NCI-H2081 treated with DMSO at 0.1 percent for 48 hours (cell line): ENCODE measurements at places on chromosomes 2 and 18.

GRCh38 chr2:25441353-25441752, 99.6 kb upstream of the DNMT3A start:
- no peak for DNase-seq

DNA sequence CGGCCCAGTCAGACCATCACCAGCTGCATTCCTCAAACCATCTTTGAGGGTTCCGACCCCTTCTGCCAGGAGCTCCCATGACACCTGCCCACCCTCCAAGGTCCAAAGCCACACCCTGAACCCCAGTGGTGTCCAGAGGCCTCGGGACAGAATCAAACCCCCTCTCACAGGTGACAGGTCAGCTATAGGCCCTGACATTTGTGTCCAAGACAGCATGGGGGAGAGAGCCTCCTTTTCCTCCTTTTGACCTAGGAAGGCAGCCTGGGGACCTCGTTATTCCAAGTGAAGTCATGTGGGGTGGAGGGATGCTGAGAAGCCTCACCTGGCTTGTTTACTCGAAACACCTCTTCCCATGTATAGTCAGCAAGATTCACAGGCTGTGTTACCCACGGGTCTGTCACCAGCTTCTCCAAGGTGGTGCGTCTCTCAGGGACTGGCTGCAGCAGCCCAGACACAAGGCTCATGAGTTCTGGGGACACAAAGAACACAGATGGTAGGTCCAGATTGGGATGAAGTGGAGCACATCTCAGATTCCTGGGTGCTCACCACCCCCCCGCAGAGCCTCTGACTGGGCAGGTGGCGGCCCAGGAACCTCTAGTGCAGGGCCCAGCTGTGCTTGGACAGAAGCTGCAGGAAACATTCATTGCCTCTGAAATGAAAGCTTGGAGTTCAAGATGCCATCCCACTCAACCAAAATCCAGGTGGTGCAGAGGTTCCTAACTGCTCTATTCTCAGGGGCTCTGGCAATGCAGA, 5.1 kb upstream of the MTERF4 start:
- DNase-seq: no peak

GRCh38 chr18:46158499-46158898, 54.3 kb downstream of the HAUS1 start:
- no peak for DNase-seq

DNA sequence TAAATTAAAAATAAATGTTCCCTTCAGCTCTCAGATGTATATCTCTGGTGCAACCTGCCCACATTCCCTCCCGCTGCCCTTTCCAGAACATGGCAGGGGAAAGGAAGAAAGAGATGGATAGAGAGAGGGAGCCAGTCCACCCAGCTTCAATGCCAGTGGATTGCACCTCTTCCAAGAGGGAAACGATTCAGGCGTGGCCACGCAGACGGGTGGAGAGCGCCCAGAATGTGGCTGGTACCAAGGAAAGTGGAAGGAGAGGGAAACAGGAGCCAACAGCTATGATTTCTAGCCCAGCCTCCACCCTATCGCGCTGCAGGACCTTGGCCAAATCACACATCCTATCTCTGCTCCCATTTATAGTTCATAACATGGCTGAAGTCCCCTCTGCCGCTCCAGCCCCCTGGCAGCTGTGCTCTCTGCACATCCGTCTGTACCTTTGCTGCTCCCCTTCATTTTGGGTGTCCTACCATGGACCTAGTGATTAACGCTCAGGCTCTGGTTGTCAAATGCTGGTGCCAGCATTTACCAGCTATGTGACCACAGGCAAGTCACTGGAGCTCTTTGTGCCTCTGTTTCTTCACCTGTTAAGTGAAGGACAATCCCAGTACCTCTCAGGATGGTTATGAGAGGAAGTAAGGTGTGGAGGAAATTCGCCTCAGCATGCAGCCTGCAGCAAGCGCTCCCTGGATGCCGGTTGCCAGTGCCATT, 66.5 kb downstream of the SFXN5 start:
- DNase-seq: no peak

GRCh38 chr2:224850081-224850480, 133.9 kb upstream of the CCDC195 start:
- DNase-seq: no peak

- no peak for DNase-seq
These were observed 311.8 kb upstream of the STON1 start for GRCh38 chr2:48218169-48218568.

DNA sequence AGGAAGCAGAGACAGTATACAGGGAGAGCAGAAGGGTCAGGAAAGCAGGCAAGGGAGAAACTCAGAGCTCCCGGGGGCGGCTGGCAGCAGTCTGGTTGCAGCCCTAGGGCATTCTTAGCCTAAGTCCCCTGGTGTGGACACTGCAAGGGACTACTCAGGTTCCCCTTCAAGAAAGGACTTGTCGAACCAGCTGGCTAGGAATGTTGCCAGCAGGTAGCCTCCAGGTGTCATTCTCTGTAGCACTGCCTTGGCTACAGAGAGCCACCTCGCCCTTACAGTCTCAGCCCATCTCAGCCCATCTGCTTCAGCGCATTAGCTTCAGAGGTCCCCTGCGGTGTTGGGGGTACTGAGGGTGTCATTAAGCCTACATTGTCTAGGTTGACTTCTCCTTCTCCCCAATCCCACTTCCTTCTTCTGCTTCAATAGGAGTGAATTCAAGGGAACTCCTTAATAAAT, 11.3 kb upstream of the TMSB10 start:
- no peak for DNase-seq

- no peak for DNase-seq
These were observed 148.2 kb upstream of the ITGA4 start for GRCh38 chr2:181308766-181309515.

GRCh38 chr2:213733893-213734292, 449.6 kb downstream of the SPAG16 start:
- no peak for DNase-seq
